Cardiac muscle cell (in vitro differentiated cells and primary cell): ENCODE measurements at places on chromosomes 7 and 10. TPM values are rescaled to one million over a fixed set of nuclear protein-coding genes. Genes with fewer than 3 reads are reported as not detected.
A peak's percentile ranks its signal among the peaks of the same experiment; 100 is the strongest.

OGA gene
- 51.8 and 98.1 TPM in 2 replicates for total RNA-seq

DNA sequence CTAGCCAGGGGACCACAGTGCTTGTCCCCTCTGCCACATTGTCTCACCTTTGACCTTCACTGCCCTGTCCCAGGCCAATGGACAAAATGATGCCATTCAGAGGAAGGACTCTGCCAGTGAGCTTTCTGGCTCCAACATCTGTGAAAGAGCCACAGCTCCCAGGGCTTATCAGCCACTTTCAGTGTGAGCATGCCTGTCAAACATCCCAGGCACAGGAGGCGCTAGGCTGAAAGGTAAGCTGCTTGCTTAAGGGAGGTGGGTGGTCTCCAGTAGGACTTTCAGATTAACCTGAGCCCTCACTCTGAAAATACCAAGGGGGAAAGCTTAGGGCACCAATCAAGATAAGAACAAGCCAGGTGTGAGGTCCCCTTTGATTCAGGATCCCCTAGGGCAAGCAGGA lies 59.8 kb upstream of the GDF10 start:
- no peak for DNase-seq

- DNase-seq, result no peak
These were observed 11.5 kb downstream of the SGPL1 start for GRCh38 chr10:70827086-70827757.

KEL gene
- 6.3 and 9.3 TPM in 2 replicates for total RNA-seq

- no peak for DNase-seq
These were observed 275.9 kb downstream of the EXOC4 start for GRCh38 chr7:133528796-133529195.

- no peak for DNase-seq
These were observed 20.1 kb upstream of the HDAC9 start for GRCh38 chr7:18475488-18475887.

GRCh38 chr7:152120210-152120609 lies 94.7 kb downstream of the GALNT11 start:
- no peak for DNase-seq

FFAR4 gene
- total RNA-seq, result not detected in 2 replicates

COL17A1 gene
- total RNA-seq, result not detected in 2 replicates

DNA sequence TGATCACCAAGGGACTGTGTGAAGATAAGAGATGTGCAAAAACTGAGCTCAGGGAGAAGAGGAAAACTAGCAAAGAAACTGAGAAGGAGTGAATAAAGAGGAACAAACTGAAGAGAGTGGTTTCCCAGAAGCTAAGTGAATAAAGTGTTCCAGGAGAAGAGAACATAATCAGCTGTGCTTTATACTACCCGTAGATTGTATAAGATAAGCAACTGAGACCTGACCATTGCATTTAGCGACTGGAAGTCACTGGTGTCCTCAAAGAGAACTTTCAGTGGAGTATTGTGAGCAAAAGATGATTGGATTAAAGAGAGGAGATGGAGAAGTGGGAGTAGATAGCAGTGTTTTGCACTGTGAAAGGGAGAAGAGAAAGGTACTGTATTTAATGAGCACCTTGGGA lies 14.6 kb downstream of the PHTF2 start:
- no peak for DNase-seq

DNA sequence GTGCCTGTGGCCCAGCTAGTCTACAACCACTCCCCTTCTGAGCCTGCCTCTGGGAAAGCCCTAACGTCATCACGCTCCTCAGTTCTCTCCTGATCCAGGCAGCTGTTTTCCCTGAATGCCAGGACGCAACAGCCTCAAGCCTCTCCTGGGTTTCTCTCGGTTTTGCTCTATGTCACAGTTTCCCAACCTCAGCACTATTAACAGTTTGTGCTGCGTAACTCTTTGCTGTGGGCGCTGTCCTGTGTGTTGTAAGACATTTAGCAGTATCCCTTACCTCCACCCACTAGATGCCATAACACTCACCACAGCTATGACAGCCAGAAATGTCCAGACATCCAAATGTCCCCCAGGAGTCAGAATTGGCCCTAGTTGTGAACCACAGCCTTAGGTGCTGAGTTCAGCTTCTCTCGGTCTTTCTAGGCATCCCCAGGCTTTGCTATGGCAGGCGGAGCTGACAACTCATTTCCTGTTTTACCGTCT lies 226.3 kb upstream of the NPVF start:
- peak; percentile 71 for DNase-seq

DNA sequence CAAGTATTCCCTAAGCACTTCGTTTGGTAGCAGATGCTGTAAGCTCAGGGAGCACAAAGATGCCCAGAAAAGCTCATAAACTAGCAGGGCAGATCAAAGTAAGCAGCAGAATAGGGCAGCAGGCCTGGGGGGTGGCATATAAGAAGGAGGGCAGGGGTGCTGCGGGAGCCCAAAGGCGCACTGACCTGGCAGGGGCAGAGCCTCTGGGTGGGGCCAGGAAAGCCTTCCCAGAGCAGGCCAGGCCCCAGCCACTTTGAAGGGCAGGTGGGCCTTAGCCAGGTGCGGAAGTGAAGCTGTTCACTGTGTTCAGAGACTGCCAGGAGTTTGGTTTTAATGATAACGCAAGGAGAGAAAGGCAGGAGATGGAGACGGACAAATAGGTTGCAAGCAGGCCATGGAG lies 3.9 kb downstream of the GDF10 start:
- DNase-seq, result no peak

TBATA gene
- not detected in 2 replicates for total RNA-seq

JCAD gene
- total RNA-seq, result 36.7 and 44.3 TPM in 2 replicates

ANKRD2 gene
- total RNA-seq, result not detected in 2 replicates

GRCh38 chr7:139640681-139641080 lies 117.2 kb downstream of the CLEC2L start:
- DNase-seq, result no peak

TMEM270 gene
- total RNA-seq, result not detected in 2 replicates

- no peak for DNase-seq
These were observed 36.1 kb downstream of the SORBS1 start for GRCh38 chr10:95525033-95525418.

- no peak for DNase-seq
These were observed 160.8 kb downstream of the SPAG6 start for GRCh38 chr10:22505911-22506685.

GRCh38 chr7:114432061-114432460 lies 17.4 kb downstream of the FOXP2 start:
- no peak for DNase-seq

LOXL4 gene
- 2.2 and 10.9 TPM in 2 replicates for total RNA-seq

PTF1A gene
- not detected in 2 replicates for total RNA-seq

AOAH gene
- total RNA-seq, result not detected in 2 replicates

DNA sequence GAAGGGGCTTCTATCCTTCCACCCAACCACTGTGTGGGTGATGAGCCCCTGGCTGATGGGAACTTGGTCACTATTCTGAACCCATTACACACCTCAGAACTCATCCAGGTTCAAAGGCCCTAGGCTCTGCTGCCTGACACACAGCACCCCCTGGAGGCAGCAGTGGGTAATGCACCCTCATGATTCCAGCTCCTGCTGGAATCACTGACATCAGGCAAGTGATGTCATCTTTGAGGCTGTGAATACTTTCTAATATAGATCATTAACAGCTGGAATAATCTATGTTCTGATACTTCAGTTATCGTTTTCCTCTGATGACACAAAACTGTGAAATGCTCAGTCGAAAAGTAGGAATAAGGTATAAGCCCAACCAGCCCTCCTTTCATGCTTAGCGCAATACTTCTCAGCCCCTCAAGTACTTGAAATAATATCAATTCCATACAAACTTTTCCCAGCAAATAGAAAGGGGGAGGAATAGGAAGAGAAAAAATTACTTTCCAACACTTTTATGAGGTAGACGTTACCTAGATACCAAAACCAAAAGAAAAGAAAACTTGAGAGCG lies 7.5 kb upstream of the RBP3 start:
- peak; percentile 66 for DNase-seq

TET1 gene
- 21.0 and 34.8 TPM in 2 replicates for total RNA-seq

- no peak for DNase-seq
These were observed 9.2 kb downstream of the AGBL3 start for GRCh38 chr7:134995239-134996096.

DNA sequence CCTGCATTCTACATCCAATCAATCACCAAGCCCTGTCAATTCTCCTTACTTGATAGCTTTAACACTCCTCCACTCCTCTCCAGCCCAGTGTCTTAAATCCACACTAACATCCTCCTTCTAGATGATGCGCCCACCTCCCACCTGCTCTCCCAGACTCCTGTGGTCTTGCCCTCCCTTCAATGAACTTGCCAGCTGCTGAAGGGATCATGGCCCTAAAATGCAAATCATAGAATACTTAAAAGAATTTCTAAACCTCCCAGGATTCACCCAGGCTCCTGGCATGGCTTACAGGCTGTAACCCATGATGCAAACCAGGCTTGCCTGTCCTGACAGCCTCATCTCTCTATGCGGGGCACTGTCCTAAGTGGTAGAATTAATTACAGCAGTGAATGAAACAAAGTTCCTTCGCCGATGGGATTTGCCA lies 43.6 kb downstream of the SYPL1 start:
- DNase-seq, result no peak

DNA sequence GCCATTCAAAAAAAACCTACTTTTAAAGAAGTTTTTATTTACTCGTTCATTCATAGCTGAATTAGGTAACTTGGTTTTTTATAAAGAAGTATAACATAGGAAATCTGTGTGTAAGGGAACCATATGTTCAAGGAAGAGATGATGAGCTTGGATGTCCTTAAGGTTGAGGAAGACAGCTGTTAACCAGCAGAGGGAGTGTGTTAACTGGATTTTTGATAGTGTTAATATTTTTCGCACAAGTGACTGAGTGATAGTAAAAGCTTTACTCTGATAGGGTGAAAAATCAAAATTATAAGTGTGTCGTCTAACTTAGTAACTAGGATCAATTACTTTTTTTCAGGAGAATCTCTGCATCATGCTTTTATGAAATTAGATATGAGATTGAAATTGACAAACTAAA lies 134.7 kb downstream of the ARL5B start:
- peak; percentile 5 for DNase-seq

- DNase-seq, result peak; percentile 68
These were observed 18.3 kb downstream of the DNAJB12 start for GRCh38 chr10:72336259-72337038.

DNA sequence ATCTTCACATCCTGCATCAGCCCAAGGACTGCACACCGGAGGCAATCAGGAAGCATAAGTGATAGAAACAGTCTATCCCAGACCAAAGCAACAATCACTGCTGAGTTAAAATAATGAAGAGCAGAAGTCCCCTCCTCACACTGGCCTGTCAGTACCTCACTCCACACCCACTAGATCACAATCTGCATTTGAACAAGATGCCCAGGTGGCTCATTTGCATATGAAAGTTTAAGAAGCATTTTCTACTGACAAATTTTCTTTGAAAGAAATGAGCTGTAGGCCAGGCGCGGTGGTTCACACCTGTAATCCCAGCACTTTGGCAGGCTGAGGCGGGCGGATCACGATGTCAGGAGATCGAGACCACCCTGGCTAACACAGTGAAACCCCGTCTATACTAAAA lies 77.4 kb downstream of the CUL2 start:
- DNase-seq, result no peak

GRCh38 chr7:7816816-7817536 lies 98.6 kb upstream of the RPA3 start:
- no peak for DNase-seq

DNA sequence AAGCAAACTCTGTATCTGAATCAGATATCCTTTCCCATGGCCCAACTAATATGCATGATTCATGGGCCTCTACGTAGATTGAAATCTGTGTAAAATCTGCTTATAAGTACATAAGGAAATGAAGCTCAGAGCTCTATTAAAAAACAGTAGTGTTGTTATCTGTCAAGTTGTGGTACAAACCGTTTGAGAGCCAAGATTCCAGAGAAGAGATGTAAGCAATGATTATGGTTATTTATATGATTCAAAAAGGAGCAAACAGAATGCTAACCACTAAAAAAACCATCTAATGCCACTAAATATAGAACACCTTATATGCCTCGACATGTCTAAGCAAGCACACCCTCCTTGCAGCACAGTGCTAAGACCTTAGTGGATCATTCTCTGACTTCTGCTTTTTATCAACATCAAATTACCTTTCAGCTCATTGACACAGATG lies 26.6 kb downstream of the RPP38 start:
- DNase-seq, result no peak

- DNase-seq, result no peak
These were observed 16.2 kb downstream of the CCNY start for GRCh38 chr10:35352512-35352911.

CDHR3 gene
- 6.0 and 12.2 TPM in 2 replicates for total RNA-seq

GRM8 gene
- 0.18 and 1.3 TPM in 2 replicates for total RNA-seq

DNA sequence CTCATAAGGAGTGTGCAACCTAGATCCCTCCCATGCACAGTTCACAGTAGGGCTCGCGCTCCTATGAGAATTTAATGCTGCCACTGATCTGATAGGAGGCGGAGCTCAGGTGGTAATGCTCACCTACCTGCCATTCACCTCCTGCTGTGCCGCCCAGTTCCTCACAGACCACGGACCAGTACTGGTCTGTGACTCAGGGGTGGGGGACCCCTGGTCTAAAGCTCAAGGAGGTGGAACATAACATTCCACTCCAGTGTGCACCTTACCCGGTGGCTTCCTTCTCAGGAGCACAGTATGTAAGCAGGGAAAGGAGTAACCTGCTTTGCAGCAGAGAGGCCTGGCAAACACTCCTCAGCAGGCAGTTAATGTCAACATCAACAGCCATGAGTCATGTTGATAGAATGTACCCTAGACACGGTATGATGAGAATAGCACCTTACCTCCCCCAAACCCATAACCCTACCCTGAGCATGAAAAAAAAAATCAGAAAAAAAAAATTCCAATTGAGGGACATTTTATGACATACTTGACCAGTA lies 273.5 kb downstream of the FGFR2 start:
- no peak for DNase-seq

NPY4R2 gene
- 0.14 and 0.21 TPM in 2 replicates for total RNA-seq

LLCFC1 gene
- total RNA-seq, result not detected in 2 replicates

GRCh38 chr7:129162732-129163131 lies 18.2 kb downstream of the TSPAN33 start:
- no peak for DNase-seq

- DNase-seq, result no peak
These were observed 647 bp downstream of the PLAU start for GRCh38 chr10:73911553-73912004.

GPR141 gene
- 0.51 TPM in 1 of 2 replicates, not detected in the other for total RNA-seq

- DNase-seq, result no peak
These were observed 34.5 kb upstream of the SKAP2 start for GRCh38 chr7:26898891-26899290.

RNF148 gene
- total RNA-seq, result 0.21 and 1.0 TPM in 2 replicates

DNA sequence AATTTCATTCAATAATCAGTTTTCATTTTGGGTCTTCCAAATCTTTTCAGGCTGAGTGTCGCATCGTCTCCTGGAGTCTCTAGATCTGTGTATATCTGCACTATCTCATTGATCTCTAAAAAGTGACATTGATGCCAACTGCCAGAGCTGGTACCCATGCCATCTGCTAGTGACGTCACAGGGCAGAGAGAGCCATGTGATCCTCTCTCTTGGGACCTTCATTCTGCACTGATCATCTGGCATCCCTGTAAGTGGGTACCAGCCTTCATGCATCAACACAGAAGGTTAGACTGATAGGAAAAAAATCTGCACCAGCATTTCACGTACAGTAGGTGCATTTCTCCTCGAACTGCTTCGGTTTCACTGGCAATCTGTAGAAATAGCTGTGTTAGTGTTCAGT lies at the start of gene NEUROD6:
Gene NEUROD6 (minus strand): TSS at position 124 of the 400 bp plus-strand sequence. CDS start 1,458 bp downstream, outside the sequence.
- no peak for DNase-seq
